ENCODE measurements at places on chromosomes 4 and X.
A peak's percentile ranks its signal among the peaks of the same experiment; 100 is the strongest.

- peak; percentile 17 for DNase-seq
These were observed 426.6 kb downstream of the ARHGAP24 start for GRCh38 chr4:85901500-85901899.

DNA sequence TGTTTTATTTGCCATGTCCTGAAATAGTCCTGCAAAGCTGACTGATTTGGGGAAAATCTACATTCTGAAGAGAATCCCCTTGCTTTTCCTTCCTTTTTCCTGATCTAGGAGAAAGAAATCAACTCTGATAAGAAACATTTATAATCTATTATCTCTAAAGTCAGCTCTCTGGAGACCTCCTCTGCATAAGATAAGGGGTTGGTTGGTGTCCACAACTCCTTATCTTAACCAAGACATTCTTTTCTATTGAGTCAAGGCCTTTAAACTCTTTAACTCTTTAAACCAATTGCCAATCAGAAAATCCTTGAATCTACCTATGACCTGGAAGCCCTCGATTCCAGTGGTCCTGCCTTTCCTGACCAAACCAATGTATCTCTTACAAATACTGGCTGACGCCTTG is 373.6 kb upstream of the RASGEF1B start:
- DNase-seq: no peak

- DNase-seq: no peak
These were observed 194.2 kb upstream of the C1QTNF7 start for GRCh38 chr4:15233626-15234025.

DNA sequence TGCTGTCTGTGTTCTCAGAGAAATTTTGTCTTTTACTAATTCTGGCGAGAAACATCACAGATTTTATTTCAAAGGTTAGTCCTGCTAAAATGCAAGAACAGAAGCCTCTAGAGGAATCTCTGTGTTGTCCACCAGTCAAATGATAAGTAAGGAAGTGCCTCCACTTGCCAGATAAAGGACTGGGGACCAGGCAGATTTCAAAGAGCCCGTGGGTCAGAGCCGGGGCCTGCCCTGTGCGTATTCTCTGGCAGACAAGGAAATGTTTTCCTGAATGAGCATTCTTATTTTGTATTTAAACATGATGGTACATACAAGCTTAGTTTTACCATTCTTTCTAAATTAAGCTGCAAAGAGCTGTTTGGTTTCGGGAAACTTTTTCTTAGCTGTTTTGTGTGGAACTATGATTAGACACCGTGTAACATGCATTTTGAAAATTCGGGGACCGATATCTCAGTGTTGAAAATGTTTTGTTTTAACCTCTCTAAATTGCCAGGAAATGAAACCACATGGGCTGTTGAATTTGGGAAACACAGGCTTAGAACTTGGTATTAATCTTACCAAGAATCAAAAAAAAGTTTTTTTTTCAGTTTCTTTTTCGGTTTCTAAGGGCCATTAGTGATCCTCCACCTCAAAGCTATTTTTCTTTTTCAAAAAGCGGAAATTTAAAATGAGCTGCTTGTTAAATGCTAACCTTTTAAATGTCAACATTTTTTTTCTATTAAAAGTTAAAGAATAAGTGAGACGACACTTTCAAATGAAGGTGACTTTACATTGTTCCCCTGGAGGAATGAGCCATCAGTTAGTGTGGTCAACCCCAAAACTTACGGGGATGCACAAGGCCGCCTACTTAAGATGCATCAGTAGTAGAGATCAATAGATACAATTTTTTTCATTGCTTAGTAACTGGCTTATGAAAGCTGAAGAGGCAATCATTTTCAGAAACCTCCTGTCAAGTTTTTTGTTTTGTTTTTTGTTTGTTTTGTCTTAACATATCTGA is 89.6 kb upstream of the MTM1 start:
- DNase-seq: no peak

- DNase-seq: no peak
These were observed 112.7 kb downstream of the TBL1X start for GRCh38 chrX:9577555-9577954.

- DNase-seq: peak; percentile 76
These were observed 661.6 kb downstream of the RAPGEF2 start for GRCh38 chr4:159764343-159764952.

DNA sequence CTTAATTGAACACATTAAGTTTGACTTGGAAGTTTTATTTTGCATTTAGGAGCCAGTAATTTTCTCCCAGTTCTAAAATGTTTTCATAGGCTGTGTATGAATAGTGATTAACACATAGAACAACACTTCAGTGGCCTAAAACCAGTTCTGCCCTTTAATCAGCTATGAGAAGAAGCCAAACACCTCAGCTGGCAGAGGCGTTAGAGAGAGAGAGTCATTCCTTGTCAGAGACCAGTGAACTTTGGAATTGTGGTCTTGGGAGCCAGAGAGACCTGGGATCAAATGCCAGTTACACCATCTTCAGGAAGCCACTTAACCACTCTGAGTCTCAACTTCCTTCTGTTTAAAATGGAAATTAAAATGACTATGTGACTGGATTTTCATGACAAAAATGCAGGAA is 39.3 kb upstream of the PRPS2 start:
- no peak for DNase-seq

GRCh38 chr4:79652738-79653137 is 244.7 kb upstream of the GK2 start:
- no peak for DNase-seq

GRCh38 chr4:22416403-22416802 is 99.5 kb downstream of the ADGRA3 start:
- DNase-seq: peak; percentile 45

- peak; percentile 64 for DNase-seq
These were observed 12.4 kb downstream of the SH3KBP1 start for GRCh38 chrX:19875050-19875431.

GRCh38 chrX:18455384-18455783 is 30.0 kb downstream of the CDKL5 start:
- no peak for DNase-seq

- DNase-seq: no peak
These were observed 32.2 kb upstream of the NDST4 start for GRCh38 chr4:115145393-115146160.

DNA sequence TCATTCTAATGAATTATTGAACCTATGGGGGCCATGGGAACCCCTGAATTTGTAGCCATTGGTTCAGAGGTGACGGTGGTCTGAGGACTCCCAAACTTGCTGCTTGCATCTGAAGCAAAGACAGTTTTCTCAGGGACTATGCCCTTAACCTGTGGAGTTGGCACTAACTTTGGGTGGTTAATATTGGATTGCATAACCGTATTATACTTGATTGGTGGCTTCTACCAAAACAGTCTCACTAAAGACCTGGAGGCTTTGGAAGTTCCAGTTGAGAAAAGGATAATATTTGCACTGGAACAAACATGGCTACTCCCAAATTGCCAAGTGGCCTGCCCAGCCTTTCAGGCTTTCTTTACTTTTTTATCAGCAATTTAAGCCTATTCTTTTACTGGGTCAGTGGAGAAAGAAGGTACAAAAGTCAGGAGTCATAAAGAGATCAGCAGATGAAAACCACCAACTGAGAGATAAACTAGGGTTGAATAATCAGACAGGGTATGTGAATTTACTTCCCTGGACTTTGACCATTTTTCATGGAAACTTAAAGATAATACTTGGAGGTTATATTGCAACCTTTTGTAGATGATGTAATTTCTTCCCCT is 7.9 kb upstream of the KLHL8 start:
- DNase-seq: no peak

- no peak for DNase-seq
These were observed 13.9 kb downstream of the TNIP2 start for GRCh38 chr4:2742081-2742822.

DNA sequence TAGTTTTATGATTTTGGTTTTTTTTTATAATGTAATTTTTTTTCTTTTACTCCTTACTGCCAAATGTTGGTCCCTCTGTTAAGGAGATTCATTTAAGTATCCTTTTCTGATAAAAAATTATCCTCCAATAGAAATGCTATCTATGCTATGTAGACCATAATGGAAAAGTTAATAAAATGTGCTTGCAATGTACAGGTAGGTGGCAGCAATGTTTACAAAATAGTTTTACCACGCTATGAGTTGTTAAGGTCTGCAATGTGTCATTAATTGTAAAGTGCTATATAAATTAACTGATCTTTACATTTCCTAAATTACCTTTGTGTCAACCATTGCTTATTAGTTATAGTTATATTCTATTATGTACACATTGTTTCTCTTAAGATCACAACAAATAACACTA is 3.8 kb upstream of the CENPC start:
- DNase-seq: peak; percentile 6

- peak; percentile 34 for DNase-seq
These were observed 5.4 kb upstream of the ADGRG2 start for GRCh38 chrX:19127649-19128168.

GRCh38 chr4:158850800-158851644 is 82.2 kb downstream of the FNIP2 start:
- peak; percentile 30 for DNase-seq

- DNase-seq: no peak
These were observed 148.5 kb downstream of the PPP3CA start for GRCh38 chr4:101198682-101199339.

DNA sequence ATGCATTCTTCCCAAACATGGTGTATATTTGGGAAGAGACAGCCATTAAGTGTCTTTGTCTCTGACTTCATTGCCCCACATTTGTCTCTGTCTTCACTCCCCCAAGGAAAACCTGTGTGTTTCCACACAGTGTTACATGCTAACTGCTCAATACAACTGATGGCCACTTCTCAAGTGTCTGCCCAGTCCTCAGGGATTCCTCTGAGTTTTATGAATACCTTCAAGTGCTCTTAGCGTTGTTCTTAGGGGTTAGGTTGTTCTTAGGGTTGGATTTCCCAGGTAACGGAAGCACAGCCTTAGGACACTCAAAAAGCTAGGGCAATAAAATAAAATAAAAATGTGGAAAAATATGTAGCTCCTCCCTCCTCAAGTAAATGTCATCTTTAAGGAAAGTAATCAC is 64.7 kb upstream of the PLAC8 start:
- DNase-seq: no peak

DNA sequence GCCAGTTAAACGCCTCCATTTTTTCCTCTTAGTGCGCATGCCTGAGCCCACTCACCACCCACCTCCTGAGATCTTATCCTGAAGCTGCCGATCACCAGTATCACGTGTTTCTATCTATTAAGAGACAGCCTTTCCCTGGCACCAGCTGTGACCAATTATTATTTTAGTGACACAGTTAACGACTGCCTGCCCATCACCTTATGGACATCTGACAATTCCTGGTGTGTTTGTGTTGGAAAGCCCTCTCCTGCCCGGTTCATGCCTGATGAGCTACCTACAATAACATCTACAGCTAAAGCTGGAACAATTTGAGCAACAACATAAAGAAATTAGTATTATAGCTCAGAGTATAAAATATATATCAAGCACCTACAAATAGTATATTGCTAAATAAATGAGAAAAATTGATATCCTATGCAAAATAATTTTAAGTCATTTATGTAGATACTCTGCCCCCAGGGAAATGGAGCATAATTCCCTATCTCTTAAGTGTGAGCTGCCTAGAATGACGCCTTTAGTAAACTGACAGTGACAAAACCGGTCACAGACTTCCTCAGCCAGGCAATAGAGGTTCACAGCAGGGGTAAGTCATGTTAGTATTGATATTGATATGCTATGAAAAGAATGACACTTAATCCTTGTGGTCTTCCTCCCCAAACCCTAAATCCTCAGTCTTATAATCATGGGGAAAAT is 862.2 kb downstream of the TRAM1L1 start:
- no peak for DNase-seq

DNA sequence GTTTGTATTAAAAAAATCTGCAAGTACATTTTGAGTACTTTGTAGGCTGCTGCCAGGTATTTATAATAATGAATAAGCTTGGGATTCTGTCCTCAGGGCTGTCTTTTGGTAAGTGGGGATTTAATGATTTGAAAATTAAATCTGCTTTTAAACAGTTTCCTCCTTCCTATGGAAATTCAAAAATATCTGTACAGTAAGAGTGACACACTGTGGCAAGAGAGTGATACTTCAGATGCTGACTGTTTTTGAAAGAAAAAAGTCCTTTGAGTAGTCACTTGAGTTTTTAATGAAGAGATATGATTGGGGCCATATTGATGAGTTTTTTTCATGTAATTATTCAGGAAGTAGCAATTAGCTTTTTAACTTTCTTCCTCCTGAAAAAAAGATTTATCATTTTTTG is 49.2 kb downstream of the SMARCAD1 start:
- no peak for DNase-seq

DNA sequence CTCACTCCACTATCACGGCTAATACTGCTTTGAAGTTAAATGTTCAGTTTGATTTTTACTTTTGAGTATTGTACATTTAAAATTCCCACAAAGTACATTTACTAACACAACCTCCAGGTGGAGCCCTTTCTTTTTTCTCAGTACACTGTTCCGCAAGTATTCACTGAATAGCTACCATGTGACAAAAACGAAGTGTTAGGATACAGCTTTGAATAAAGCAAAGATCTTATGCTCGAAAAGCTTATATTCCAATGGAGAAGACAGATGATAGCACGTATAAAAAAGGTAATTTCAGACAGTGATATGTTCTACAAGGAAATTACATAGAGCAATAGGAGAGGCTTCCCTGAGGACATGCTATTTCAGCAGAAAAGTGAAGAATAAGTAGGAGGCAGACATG is 60.7 kb upstream of the ABCG2 start:
- DNase-seq: peak; percentile 38

GRCh38 chrX:2370456-2370855 is 130.3 kb downstream of the DHRSX start:
- peak; percentile 86 for DNase-seq

- no peak for DNase-seq
These were observed 61.7 kb upstream of the ADGRG2 start for GRCh38 chrX:19183761-19184477.

GRCh38 chr4:95761426-95761825 is 78.5 kb upstream of the PDHA2 start:
- peak; percentile 18 for DNase-seq

DNA sequence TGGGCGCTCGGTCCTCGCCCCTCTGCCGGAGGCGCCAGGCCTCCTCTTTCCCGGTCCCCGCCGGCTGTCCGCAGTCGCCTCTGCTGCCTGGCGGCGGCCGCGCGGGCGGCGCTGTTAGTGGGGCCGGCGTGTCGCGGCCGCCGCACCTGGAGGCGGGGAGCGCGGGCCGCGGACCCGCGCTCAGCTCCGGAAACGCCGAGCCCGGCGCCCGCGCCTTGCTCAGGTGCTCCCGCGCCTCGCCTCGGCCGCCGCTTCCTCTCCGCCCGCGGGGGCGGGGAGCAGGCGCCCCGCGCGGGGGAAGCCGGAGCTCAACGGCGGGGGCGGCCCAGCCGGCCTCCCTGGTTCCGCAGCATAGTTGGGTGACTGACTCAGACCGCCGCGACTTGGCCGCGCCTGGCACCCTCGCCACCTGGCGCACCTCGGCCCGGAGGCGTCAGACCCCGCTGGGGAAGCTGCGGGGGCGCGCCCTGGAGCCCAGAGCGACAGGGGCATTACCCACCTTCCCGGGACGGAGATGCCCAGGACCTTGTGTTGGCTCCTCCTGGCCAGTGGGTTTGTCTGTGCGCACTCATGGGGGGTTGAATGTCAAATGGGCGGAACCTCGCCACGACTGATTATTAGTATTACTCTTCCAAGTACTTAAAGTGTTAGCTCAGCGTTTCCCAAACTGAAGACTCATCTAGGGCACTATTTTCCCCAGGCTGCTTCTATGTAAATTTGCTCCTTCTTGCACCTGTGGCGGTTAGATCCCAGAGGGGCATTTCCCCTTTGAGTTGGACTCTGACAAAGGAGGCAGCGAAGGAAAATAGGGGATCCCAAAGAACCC is at the start of gene ARAP2:
ARAP2 (minus strand) TSS at position 258 of the 826 bp plus-strand sequence. CDS start 15,028 bp downstream, outside the sequence.
- DNase-seq: peak; percentile 33
